Uterus (tissue), 4 donors: ENCODE measurements at places on chromosomes 13 and 19. TPM values are rescaled to one million over a fixed set of nuclear protein-coding genes. Genes with fewer than 3 reads are reported as not detected.

TPTE2 gene
- total RNA-seq: not detected

NCAN gene
- total RNA-seq: not detected

SMIM44 gene
- total RNA-seq: not detected

DOCK9 gene
- total RNA-seq: 197 TPM

DNA sequence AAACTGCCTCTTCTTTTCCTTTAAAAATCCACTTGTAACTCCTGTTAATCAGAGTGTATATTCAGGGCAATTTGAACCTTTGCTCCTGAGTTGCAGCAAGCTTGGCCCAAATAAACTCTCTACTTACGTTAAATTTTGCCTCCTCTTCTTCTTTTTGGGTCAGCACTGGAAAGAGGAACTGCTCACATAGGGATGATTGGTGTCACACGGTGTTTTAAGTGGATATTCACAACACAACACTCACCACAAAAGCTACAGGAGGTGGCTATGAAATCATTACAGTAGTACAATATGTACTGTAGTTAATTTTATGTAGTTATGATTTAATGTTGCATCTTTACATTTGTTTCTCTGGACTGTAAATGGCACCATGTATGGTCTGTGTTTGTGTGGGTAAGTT is 96.8 kb upstream of the DOCK9 start:
- H3K4me1 ChIP-seq: no peaks in the 10 kb centered on the region
- H3K4me3 ChIP-seq: no peak overlapping the region
- H3K27me3 ChIP-seq: no peaks in the 10 kb centered on the region
- H3K27ac ChIP-seq: no peak overlapping the region
- no peaks in the 10 kb centered on the region for H3K36me3 ChIP-seq
- no peak for DNase-seq

DNA sequence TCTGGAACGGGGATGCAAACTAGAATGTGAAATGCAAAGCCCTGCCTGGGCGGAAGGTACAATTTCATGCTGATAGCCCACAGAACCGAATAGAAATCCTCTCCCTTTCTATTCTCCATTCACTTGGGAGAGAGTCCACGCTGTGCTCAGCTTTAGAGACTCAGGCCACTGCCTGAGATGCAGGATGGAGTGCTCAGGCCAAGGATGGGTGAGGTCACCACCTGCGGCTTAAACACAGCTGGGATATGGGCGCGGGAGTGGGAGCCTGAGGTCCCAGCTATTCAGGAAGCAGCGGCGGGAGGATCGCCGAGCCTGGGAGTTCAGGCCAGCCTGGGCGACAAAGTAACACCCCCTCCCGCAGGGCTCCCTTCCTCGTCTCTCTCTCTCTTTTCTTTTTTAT is 446 bp upstream of the ZNF83 start:
- H3K4me1 ChIP-seq: no peaks in the 10 kb centered on the region
- peak overlapping the region; percentile 83 for H3K27ac ChIP-seq
- H3K36me3 ChIP-seq: no peaks in the 10 kb centered on the region
- DNase-seq: no peak
- H3K4me3 ChIP-seq: peak overlapping the region; percentile 68
- H3K27me3 ChIP-seq: no peaks in the 10 kb centered on the region

- no peaks in the 10 kb centered on the region for H3K4me1 ChIP-seq
- no peaks in the 10 kb centered on the region for H3K27me3 ChIP-seq
- no peaks in the 10 kb centered on the region for H3K36me3 ChIP-seq
- H3K27ac ChIP-seq: no peak overlapping the region
Observed at GRCh38 chr19:19745496-19746285, 12.8 kb upstream of the ZNF14 start.

DNA sequence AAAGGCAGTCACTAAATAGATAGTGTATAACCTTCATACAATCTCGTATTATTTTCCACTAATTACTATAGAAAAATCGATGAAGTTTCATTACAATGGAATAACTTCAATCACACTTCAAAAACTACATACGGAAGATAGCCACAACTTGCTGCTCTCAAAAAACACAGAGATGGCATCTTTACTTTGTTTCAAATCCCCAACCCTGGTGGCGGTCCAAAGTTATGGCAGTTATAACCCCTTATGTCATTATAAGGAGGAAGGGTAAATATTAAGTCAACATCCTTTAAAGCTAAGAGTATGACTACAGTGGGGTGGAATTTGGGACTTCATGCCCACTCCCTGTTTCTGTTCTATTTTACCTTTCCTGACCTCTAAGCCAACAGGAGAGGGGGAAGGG is 146.5 kb downstream of the LACC1 start:
- DNase-seq: no peak
- no peaks in the 10 kb centered on the region for H3K27me3 ChIP-seq
- no peaks in the 10 kb centered on the region for H3K4me1 ChIP-seq
- H3K27ac ChIP-seq: no peak overlapping the region
- H3K4me3 ChIP-seq: no peak overlapping the region
